ENCODE measurements at places on chromosomes 11 and 22.

- peak; percentile 58 for DNase-seq
Measured at GRCh38 chr22:30183861-30184278, 62.7 kb downstream of the LIF start.

- DNase-seq, result no peak
Measured at GRCh38 chr11:105162506-105162905, 22.9 kb upstream of the CARD18 start.

GRCh38 chr11:72970557-72971118 lies 156.4 kb downstream of the ATG16L2 start:
- peak; percentile 24 for DNase-seq

GRCh38 chr11:102347462-102348370 lies 702 bp downstream of the BIRC2 start:
- DNase-seq, result no peak

DNA sequence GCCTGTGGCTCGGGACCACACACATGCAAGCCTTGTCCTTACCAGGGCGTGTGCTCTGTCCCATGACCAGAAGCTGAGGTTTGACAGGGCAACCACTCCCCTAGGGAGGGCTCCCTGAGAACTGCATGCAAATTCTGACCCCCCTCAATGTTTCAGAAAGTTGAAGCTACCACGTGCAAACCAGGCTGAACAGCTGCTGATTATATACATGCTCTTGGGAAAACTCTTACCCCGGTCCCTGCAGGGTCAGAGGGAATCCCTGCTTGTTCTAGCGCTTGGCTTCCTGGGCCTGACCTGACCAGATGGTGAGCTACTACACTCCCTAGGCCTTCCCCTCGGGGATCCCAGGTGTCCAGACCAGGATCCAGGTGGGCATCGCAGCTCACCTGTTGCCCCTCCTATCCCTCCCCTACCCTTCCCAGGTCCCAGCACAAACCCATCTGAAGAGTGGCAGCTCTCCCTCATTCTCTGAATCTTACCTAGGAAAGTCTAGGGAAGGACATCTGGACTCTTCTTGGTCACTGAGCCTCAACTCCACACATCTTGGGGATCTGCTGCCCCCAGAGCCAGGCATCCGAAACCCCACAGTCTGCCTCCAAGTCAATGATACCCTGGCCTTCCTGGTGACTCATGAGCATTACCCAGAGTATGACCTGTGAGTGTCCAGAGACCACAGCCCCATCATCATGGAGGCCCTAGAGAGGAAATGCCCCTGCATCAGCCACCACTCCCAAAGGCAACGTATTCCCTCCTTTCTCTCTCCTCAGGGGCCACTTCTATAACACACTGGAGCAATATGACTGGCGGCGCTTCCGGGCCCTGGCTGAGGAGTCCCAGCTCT lies 61.5 kb downstream of the BTG4 start:
- no peak for DNase-seq

Data from T-helper 2 cell treated with Interferon-gamma antibody and Interleukin-4, amounts not matched to agents 5 μg/mL and 100 μg/mL, for 36 hours (primary cell).